ENCODE measurements at places on chromosomes 6 and 20.

DNA sequence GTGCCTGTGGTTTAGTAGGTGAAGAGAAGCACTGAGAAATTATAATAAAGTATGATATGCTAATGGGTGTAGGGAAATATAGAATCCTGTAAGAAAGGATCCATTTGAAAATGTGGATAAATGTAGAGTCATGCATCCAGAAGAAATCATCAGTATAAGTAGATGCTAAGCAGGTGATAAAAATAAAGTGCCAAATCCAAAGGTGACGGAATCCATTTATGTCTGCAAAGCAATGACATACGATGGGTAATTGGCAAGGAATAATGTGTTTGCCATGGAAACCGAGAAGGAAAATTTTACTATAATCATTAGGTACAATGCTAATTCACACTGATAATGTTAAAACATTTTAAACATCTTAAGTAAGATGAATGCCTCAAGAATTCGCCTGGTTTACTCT lies 163.0 kb downstream of the OPN5 start:
- no peaks in the 10 kb centered on the region for H3K36me3 ChIP-seq
- no peak overlapping the region for H3K27ac ChIP-seq
- DNase-seq, result no peak
- H3K4me3 ChIP-seq, result no peak overlapping the region

DNA sequence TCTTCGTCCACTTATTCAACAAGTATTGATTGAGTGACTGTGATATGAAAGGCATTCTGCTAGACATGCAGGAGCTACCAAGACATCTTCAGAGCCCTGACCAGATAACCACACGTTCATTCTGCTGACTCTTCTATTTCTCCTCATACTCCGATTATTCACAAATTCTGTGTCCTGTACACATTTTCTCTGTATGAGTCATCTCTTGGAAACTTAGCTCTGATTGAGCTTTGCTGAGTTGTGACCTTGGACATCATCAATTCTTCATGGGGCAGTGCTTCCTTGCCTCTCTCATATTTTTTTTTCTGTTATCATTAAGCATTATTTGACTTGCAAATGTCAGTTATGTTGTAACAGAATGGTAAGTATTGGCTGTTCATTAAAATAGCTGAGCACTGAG lies 351.6 kb upstream of the CNR1 start:
- H3K4me1 ChIP-seq, result no peaks in the 10 kb centered on the region
- no peaks in the 10 kb centered on the region for H3K27me3 ChIP-seq
- H3K4me3 ChIP-seq, result no peak overlapping the region
- no peak overlapping the region for H3K27ac ChIP-seq

DNA sequence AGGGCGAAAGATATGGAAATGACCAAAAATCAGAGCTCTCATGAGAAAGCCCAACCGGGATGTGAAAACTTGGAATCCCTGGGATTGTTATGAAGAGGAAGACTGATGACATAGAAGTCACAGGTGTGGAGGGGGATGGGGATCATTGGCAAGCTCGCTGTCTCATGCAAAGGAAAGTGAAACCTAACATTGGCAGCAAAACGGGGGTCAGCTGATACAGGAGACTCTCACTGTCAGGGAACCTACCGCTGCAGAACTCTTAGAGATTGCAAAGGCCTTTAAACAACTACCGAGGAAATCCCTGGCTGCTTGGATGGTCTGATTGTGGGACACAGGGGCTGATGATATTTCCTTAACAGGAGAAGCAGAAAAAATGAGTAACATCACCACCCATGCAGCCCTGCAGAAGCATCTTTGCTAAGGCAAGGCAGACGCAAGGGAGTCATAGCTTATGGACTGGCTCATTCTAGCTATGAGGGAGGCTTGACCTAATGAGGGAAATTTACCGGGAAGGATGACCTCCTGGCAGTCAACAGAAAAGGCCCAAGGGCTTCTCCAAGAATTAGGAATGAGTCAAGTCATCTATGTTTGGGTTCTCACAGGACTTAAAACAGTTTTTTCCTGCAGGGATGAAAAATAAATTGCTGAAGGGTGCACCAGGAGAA lies 7.0 kb downstream of the MUC21 start:
- H3K4me3 ChIP-seq, result no peak overlapping the region
- H3K4me1 ChIP-seq, result no peaks in the 10 kb centered on the region
- no peak overlapping the region for H3K27ac ChIP-seq
- no peak for DNase-seq

DNA sequence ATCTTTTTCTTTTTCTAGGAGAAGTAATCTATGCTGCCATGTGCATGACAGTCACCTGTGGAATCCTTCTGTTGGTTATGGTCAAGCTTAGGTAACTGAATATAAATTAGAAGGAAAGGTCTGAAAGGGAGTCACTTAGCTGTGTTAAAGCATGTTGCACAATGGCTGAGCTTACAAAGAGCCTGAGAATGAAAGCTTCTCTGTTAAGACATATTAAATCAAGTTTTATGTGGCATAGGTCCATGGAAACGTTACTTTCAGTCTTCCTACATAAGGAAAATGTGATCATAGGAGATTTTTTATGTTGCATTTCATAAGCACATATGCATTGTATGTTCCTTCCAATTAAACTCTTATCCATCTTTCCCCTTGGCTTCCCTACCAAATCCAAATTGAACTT lies 72.1 kb downstream of the GFRAL start:
- H3K36me3 ChIP-seq, result no peaks in the 10 kb centered on the region
- H3K27me3 ChIP-seq, result no peaks in the 10 kb centered on the region
- H3K4me3 ChIP-seq, result no peak overlapping the region

DNA sequence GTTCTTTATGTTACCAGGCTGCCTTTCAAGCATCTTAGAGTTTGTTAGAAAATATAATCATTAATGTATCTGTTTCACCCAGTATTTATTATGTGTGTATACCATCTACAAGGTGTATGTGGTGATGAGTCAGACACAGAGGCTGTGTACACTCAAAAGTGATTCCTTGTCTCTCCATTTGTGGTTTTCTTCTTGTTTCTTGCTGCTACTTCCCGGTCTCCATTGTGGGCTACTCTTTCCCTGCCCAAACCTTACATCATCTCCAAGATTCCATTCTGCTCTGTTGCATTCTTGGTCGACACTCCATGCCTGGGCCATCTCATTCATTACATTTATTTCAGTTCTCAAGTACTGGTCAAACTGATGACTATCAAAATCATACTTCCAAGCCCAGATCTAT lies 182.2 kb upstream of the STXBP5 start:
- no peaks in the 10 kb centered on the region for H3K27me3 ChIP-seq
- no peaks in the 10 kb centered on the region for H3K4me1 ChIP-seq
- peak; percentile 48 for DNase-seq
- no peak overlapping the region for H3K27ac ChIP-seq
- H3K36me3 ChIP-seq, result no peaks in the 10 kb centered on the region
- no peak overlapping the region for H3K4me3 ChIP-seq

- no peak overlapping the region for H3K4me3 ChIP-seq
- peaks cover 2% of the 10 kb centered on the region for H3K4me1 ChIP-seq
- no peaks in the 10 kb centered on the region for H3K27me3 ChIP-seq
- H3K36me3 ChIP-seq, result no peaks in the 10 kb centered on the region
- peak; percentile 78 for DNase-seq
Observed at GRCh38 chr6:113833537-113833936, 23.6 kb upstream of the MARCKS start.

DNA sequence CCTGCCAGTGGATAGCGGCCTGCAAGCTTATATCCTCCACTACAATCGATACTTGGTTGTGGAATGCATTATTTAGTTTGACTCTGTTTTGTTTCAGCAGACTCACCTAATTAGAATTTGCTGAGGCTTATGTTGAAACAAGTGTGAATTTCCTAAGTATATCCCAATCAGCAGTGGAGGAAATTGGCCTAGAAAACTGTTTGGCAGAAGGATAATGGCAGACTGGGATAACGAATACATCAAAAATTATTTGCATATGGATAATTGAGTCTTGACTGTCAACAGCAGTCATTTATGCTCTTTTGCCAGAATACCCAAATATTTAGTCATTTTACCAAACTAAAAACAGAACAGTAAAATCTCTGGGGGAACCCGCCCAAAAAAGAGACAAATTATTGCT lies 261.0 kb downstream of the DOK5 start:
- DNase-seq, result no peak
- no peaks in the 10 kb centered on the region for H3K4me1 ChIP-seq
- H3K4me3 ChIP-seq, result no peak overlapping the region
- no peak overlapping the region for H3K27ac ChIP-seq
- H3K36me3 ChIP-seq, result no peaks in the 10 kb centered on the region

GRCh38 chr6:20033697-20034407 lies 178.4 kb downstream of the MBOAT1 start:
- H3K36me3 ChIP-seq, result no peaks in the 10 kb centered on the region
- no peaks in the 10 kb centered on the region for H3K27me3 ChIP-seq
- H3K4me1 ChIP-seq, result no peaks in the 10 kb centered on the region
- no peak overlapping the region for H3K27ac ChIP-seq
- H3K4me3 ChIP-seq, result no peak overlapping the region
- DNase-seq, result no peak

DNA sequence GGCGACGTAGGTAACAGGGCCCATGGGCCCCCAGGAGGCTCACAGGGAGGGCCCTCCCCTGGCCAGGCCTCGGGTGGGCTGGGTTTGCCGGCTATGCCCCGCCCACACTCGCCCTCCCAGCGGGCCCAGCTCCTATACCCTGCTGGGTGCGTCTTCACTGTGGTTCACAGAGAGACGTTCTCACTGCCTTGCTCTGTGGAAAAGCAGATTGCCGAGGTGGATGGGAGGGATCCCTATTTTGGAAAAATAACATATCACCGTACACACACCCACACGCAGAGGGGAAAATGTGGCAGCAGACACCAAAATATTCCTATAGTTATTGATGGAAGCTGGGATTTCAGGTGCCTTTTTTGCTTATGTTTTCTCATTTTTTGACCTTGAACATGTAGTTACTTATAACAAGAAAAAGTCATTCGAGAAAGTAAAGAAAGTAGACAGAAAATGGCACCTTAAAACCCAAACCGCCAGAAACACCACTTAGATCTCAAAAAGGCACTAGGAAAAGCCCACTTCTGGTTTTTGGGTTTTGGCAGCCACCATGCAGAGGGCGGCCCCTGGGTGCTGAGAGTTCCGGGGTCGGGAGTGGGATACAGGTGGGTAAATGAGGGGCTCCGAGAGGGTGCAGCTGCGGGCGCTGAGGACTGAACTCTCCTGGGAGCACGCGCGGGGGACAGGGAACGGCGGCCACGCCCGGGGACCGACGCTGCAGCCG lies 49.4 kb downstream of the TMEM242 start:
- no peaks in the 10 kb centered on the region for H3K36me3 ChIP-seq
- peaks cover 8% of the 10 kb centered on the region for H3K4me1 ChIP-seq
- H3K27ac ChIP-seq, result no peak overlapping the region
- peak overlapping the region; percentile 90 for H3K4me3 ChIP-seq
- H3K27me3 ChIP-seq, result no peaks in the 10 kb centered on the region
- DNase-seq, result peak; percentile 9

- no peaks in the 10 kb centered on the region for H3K36me3 ChIP-seq
- no peak overlapping the region for H3K4me3 ChIP-seq
- H3K4me1 ChIP-seq, result no peaks in the 10 kb centered on the region
- no peaks in the 10 kb centered on the region for H3K27me3 ChIP-seq
Observed at GRCh38 chr20:24208652-24209051, 220.1 kb upstream of the GGTLC1 start.

DNA sequence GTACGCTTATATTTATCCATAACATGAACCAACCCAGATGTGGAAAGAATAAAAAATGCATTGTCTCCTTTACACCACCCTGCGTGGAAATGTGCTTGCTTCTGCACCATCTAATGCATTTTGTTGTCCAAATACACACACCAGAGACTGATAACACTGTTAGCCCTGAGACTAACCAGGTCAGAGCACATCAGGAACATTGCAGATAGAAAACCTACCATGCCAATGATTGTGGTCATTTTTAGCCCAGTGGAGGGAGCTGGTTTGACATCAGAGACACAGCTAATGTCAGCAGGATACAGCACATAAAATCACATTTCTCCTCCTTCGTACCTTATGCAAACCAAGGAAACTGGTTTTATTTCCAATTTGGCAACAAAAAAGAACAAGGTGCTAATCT lies 528.7 kb downstream of the DOK5 start:
- DNase-seq, result no peak
- no peak overlapping the region for H3K4me3 ChIP-seq
- no peak overlapping the region for H3K27ac ChIP-seq
- no peaks in the 10 kb centered on the region for H3K36me3 ChIP-seq

- no peak for DNase-seq
- H3K36me3 ChIP-seq, result no peaks in the 10 kb centered on the region
- no peak overlapping the region for H3K4me3 ChIP-seq
- H3K27ac ChIP-seq, result no peak overlapping the region
Observed at GRCh38 chr6:131003488-131004386, 59.3 kb downstream of the EPB41L2 start.

DNA sequence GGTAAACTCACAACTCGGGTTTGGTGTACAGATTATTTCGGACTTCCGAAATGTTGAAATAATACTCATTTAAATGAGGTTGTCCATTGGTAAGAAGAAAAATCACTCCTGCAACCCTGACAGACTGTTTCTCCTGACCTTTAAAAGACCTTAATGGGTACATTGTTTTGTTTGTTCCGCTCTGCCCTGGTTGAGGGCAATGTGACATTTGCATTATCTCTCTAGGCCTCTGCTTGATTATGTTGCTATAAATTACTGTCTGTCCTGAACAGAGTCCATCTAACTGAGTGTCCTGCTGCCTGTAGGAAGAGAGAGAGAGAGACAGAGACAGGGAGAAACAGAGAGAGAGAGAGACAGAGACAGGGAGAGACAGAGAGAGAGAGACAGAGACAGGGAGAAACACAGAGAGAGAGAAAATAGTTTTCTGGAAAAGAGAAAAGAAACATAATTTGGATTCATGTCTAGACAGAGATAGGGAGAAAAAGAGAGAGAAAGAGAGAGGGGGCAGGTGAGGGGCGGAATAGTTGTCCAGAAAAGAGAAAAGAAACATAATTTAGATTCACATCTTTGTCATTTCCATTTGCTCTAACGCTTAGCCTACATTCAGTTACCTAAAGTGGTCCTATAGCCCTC lies 83.2 kb downstream of the SHLD1 start:
- H3K4me1 ChIP-seq, result peaks cover 6% of the 10 kb centered on the region
- H3K36me3 ChIP-seq, result no peaks in the 10 kb centered on the region
- DNase-seq, result no peak
- H3K27ac ChIP-seq, result no peak overlapping the region
- H3K27me3 ChIP-seq, result no peaks in the 10 kb centered on the region

DNA sequence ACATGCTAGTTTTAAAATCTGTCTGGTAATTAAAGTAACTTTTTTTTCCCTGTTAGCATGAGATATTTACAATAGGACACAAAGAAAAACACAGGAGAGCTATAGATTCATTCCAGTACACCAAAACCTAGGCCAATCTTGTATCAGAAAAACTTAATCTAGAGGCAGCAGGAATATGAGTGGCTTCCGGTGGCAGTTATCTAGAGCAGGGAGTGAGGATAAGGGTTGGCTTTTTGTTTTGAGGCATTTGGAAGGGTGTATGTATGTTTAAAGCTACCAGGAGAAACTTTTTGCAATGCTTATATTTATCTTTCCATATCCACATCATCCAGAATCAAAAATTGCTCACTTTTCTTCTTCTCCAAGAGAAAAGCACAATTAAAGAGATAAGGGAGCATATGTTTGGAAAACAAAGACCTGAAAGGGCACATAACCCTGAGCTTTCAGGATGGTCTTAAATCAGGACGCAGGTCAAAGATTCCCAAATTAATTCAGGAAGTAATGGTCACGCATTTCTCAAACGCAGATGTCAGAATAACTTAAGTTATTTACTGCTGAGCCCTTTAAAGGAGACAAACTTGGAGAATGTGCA lies 13.1 kb downstream of the TFAP2A start:
- no peaks in the 10 kb centered on the region for H3K36me3 ChIP-seq
- peaks cover 2% of the 10 kb centered on the region for H3K4me1 ChIP-seq
- no peak overlapping the region for H3K27ac ChIP-seq
- DNase-seq, result no peak

GRCh38 chr6:151059612-151060095 lies 180.1 kb upstream of the AKAP12 start:
- H3K27ac ChIP-seq, result peak overlapping the region; percentile 77
- DNase-seq, result no peak
- H3K27me3 ChIP-seq, result no peaks in the 10 kb centered on the region
- H3K4me3 ChIP-seq, result no peak overlapping the region
- H3K4me1 ChIP-seq, result peaks cover 11% of the 10 kb centered on the region

All from IMR-90 (cell line).